ENCODE measurements at places on chromosomes 1 and 21.

GRCh38 chr1:47113178-47113577 is 24.1 kb upstream of the CYP4A22 start:
- no peak for DNase-seq

DNA sequence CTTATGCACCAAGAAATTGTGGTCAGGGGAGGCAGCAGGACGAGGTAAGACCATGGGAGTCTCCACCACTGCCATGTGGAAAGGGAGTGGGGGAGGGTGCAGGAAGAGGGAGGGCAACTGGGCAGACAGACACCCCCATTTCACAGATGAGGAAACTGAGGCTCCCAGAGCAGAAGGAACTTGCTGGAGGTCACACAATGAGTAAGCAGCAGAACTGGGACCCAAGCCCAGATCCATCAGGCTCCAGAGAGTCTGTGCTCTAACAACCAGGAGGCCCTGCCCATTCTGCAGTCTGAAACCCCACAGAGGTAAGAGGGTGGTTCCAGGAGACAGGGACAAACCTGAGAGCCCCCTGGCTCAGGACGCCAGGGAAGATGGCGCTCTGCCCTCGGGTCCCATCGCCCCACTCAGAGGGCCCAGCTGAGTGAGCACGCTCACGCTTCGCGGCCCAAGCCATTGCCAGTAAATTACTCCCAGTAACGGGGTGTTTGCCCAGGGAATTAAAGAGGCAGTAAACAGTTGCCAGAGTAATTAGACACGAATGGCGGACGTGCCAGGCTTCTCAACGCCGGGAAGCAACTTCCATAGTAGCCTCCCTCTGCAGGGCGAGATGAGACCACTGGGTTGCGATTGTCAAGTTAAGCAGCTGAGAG is 59.2 kb downstream of the MATN1 start:
- no peak for DNase-seq

DNA sequence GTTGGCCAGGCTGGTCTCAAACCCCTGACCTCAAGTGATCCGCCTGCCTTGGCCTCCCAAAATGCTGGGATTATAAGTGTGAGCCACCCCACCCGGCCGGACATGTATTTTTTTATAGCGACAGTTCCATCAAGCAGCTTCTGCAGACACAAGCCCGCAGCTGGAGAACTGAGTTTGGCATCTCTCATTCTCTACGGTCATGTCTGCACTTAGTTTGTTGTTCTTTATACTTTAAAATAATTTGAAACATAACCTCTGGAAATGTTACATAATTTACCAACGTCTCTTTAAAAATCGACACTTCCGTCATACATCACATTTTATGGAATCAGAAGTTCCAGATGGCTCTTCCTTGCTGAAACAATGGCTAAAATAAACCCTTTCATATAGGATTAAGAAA is 183.6 kb downstream of the DYRK1A start:
- no peak for DNase-seq

- DNase-seq, result peak; percentile 25
Observed at GRCh38 chr1:53644909-53645689, 93.9 kb downstream of the GLIS1 start.

GRCh38 chr1:55877437-55878232 is 662.5 kb upstream of the USP24 start:
- DNase-seq, result no peak

GRCh38 chr1:238674316-238674715 is 712.1 kb upstream of the CHRM3 start:
- no peak for DNase-seq

GRCh38 chr1:70581661-70582060 is 170.6 kb downstream of the CTH start:
- DNase-seq, result no peak

DNA sequence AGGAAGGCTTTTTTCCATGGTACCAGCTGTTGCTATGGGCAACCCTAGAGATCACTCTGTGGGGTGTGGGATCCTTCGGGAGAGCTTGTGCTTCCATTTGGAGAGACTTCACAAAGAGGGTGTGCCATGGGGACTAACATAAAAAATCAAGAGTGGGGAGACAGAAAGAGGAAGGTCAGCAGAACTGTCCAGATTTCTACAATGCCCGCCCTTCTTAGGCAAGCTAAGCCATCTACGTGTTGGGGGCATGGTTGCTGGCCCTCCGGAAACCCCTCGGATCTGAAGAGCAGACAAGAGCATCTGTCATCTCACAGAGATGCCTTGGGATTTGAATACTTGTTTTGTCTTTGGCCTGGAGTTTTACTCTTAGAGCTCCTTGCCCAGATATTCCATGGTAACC is 83.9 kb upstream of the ZNF648 start:
- no peak for DNase-seq

GRCh38 chr1:223659711-223660110 is 5.8 kb downstream of the CAPN8 start:
- DNase-seq, result no peak

- DNase-seq, result no peak
Observed at GRCh38 chr21:26199456-26199855, 28.9 kb upstream of the APP start.

- DNase-seq, result peak; percentile 70
Observed at GRCh38 chr1:241531195-241532161, 700 bp upstream of the KMO start.

DNA sequence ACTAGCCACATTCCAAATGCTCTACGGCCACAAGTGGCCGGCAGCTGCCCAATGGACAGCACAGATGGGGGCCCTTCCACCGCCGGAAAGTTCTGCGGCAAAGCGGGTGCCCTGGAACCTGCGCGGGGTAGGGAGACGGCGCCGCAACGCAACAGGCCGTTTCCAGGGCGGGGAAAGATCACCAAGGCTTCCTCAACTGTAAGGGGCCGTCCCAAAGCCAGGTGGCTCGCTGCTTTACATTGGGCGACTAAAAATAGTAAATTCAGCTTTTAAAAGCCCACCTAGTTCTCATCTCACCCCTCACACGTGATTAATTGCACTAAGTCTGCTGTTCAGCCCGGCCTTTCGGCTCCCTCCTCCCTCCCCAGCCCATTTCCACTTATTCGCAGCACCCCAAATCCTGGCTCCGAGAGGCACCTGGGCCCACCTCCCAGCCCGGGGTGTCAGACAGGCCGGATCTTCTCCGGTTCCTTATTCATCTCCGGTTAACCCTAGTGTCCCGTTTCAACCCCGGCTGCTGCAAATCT is 643 bp downstream of the CFAP298 start:
- peak; percentile 6 for DNase-seq

DNA sequence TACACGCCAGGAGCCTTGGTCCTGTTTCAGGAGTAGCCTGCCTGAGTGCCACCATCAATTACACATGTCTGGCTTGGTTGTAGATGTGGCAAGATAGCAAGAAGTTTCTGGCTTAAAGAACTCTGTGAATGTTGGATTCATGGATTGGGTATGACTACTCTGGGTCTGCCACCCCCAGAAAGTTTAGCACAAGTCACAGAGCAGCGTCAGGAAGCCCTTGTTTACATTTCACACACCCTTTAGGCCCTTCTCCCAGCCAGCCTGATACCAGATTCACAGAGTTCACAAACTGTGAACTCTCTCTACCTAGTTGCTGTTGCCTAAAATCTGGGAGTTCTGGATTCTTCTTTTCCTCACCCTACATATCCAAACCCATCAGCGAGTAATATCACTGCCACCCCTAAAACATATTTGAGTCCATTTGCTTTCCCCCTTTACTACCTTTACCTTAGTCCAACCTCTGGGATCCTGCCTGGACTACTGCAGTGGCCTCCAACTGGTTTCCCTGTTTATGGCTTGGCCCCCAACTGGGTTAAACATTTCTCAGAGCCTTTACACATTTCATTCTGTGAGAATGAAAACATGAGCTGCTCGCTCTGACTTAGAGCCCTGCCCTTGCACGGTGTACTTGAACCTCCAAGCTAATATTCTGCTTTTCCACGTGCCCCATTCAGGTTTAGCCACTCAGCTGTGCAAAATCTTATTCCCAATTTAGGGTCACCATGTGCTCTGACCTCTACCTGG is 4.1 kb upstream of the CCDC24 start:
- no peak for DNase-seq

GRCh38 chr1:16326833-16327404 is 25.4 kb downstream of the FBXO42 start:
- no peak for DNase-seq

- DNase-seq, result no peak
Observed at GRCh38 chr21:45252448-45252925, 35.2 kb downstream of the POFUT2 start.

DNA sequence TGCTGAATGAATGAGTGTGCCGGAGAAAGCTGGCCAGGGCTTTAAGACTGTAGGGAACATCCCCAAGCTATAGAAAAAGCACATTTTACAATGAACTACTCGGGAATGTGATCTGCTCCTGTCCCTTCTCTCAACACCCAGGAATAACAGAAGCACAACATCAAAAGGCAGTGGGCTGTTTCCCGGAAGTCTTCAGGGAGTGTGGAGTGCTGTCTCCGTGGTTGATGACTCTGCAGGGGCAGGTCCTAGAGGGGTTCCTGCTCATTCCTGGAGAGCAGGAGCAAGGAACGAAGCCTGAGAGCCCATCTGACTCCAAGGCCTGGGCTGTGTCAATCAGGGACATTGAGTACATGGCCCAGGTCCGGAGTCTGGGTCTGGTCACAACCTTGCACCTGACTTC is 4.9 kb upstream of the IL22RA1 start:
- no peak for DNase-seq

GRCh38 chr1:107183011-107183410 is 42.2 kb downstream of the NTNG1 start:
- DNase-seq, result no peak

DNA sequence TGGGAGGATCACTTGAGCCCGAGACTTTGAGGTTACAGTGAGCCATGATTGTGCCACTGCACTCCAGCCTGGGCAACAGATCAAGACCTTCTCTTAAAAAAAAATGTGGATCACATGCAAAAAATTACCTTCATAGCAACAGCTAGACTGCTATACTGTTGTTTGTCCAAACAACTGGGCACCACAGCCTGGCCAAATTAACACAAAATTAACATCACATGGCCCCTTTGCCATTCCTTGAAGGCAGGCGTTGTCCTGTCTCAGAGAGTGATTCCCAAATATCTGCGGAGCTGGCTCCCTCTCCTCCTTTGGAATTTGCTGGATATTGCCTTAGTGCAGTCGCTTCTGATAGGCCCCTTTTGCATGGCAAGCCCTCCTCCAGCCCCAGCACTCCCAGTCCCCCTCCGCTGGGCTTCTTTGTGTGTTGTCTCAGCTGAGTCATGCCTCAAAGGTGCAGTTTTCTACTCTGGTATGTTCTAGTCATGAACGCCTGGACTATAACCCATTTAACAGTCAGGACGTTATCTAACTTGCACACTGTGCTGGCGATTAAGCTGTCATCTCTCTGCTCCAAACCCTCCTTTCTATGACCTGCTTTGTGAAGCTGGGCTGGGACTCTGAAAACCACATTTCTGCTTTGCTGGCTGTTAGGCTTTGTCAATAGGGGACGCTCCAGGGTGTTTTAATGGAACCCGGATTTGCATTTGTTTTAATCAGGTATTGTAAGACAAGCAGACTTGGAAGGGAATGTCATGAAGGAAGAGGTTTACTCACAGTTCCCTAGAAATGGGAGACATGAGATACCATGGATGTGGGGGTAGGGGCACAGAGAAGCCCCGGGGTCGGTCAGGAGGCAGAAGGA is 20.1 kb upstream of the HPCAL4 start:
- no peak for DNase-seq

GRCh38 chr1:45442272-45442671 is 48.7 kb downstream of the TESK2 start:
- DNase-seq, result no peak

DNA sequence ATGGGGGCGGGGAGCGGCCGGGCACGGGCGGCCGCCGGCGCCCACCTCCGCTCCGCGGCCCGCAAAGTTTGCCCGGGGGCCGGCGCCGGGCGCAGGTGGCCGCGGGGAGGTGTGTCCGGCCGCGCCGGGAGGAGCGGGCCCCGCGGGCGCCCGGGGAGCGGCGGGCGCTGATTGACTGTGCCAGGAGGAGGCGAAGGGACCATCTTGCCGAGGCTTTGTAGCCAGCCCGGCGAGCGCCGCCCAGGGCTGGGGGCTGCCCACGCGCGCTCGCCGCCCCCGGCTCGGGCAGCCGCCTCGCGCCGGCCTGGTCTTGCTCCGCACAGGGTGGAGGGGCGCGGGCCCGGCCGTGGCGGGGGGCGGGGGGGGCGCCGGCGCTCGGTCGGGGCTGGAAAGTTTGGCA is 432 bp downstream of the EPHB2 start:
- no peak for DNase-seq

- peak; percentile 6 for DNase-seq
Observed at GRCh38 chr1:69567652-69568420, at the start of gene LRRC7. LRRC7 (plus strand) TSS chr1:69567922; CDS start chr1:69568640, 718 bp downstream.

GRCh38 chr1:212004895-212005608 is 30.3 kb downstream of the INTS7 start:
- no peak for DNase-seq

DNA sequence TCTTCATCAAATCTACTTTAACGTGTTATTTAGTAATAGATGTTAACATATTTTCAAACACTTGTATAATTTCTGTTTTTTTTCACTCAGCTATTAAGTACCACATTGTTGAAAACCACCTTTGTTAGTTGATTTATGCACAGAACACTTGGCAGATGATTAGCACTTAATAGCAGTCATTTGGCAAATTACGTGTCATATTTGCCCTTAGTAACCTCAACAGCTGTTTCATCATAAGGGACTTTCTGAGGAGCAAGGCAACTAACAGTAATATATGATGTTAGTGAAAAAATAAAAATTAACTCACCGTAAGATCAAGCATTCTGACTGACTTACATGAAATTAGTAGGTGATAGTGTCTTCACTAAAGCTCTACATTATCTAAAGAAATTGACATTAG is 186.4 kb downstream of the HMCN1 start:
- DNase-seq, result no peak

- no peak for DNase-seq
Observed at GRCh38 chr1:43531906-43532584, 1.4 kb downstream of the PTPRF start.

GRCh38 chr1:30908696-30909364 is at the start of gene SDC3:
SDC3 (minus strand) TSS chr1:30908758; CDS start chr1:30908586, 172 bp downstream.
- DNase-seq, result no peak

- DNase-seq, result no peak
Observed at GRCh38 chr1:246448373-246448772, 58.7 kb downstream of the SMYD3 start.

Measured in dermis microvascular lymphatic vessel endothelial cell (primary cell).